ENCODE measurements at places on chromosomes 2 and 18.

- no peak for DNase-seq
These were observed 151.7 kb upstream of the FOSL2 start for GRCh38 chr2:28240937-28241336.

DNA sequence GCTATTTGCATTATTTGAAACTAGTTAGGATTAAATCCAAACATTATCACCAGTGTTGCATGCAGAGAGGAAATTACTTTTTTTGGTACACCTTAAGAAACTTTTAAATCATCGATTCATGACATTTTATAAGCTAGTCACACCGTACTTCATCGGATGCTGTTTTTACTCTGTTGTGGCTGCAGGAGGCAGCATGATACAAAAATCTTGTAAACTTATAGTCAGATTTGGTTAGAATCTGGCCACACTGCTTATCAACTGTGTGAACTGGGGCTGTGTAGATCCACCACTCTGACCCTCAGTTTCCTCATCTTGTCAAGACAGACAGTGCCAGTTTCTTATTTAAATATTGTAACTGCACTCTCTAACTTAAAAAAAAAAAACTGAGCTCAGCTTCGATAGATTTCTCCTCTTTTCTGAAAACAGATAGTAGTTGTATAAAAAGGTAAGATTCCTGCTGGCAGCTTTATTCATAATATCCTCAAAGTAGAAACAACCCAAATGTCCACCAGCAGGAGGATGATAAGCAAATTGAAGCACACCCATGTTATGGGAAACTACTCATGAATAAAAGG is 77.8 kb downstream of the RAPGEF4 start:
- DNase-seq, result no peak

- no peak for DNase-seq
These were observed 162.0 kb downstream of the RTP5 start for GRCh38 chr2:242031481-242032019.

- no peak for DNase-seq
These were observed 785.9 kb downstream of the EPHA4 start for GRCh38 chr2:220786216-220786615.

- DNase-seq, result no peak
These were observed 177.5 kb downstream of the CD8B2 start for GRCh38 chr2:106664669-106665068.

DNA sequence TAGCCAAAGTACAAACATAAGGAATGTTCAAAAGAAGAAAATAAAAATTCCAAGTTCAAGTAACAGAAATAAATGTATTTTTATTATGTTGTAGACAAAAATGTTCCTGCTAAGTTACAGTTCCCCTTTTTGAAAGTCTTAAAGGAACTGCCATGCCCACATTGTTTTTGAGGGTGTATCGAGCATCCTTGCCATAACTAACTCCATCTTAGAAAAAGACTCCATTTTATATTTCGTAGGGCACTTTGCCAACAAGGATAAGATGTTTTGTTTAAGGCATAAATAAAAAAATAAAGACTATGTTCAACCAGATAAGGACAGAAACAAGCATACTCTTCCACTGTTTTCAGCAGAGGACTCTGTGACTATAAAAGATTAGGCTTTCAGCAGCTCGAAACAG is 67.3 kb downstream of the TMEM237 start:
- no peak for DNase-seq

GRCh38 chr18:61699397-61700110 is 193.3 kb downstream of the RNF152 start:
- DNase-seq, result no peak

- no peak for DNase-seq
These were observed 220.0 kb upstream of the CYP26B1 start for GRCh38 chr2:72367530-72368225.

- no peak for DNase-seq
These were observed 210.1 kb downstream of the NDUFA10 start for GRCh38 chr2:239814861-239815601.

- DNase-seq, result no peak
These were observed 102.9 kb upstream of the ALPP start for GRCh38 chr2:232275670-232276069.

- DNase-seq, result no peak
These were observed 478.3 kb downstream of the FBXO15 start for GRCh38 chr18:73669297-73669696.

GRCh38 chr2:156841321-156841720 is 405.1 kb downstream of the GPD2 start:
- DNase-seq, result no peak

DNA sequence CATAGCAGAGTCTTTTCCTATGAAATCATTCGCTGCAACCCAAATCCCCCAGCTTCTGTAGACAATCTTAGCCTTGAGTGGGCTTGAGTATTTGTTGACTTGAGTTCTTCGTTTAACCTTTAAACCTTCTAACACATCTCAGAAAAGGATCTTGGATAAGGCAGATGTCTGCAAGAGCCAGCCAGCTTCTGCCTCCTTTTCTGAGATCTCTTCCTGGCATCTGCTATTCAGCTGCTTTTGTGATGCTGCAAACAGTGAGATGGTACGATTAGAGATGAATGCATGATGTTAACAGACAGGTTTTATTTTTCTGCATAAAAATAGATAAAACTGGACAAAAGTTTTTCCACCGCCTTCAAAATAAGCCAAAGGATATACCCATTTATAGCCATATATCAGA is 37.5 kb downstream of the NRP2 start:
- no peak for DNase-seq

DNA sequence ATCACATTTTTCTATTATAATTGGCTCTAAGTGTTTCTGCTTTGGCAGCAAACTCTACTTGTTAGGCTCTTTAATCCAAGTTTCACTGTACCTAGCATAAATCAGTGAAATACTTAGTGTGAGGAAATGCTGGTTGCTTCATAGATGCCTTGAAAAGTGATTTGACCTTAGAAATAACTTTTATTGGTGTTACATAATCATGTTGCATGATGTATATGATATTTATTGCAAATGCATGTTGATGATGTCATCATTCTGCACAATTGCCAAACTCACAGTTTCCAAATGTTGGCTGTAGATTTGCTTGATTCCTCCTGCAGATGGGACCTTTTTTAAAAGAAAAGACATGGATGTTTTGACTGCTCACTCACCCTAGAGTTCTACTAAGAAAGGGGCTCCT is 137.6 kb upstream of the BCL2L11 start:
- no peak for DNase-seq

- no peak for DNase-seq
These were observed 35.2 kb downstream of the SPOPL start for GRCh38 chr2:138536740-138537139.

- no peak for DNase-seq
These were observed 100.0 kb upstream of the HDAC4 start for GRCh38 chr2:239500574-239501550.

DNA sequence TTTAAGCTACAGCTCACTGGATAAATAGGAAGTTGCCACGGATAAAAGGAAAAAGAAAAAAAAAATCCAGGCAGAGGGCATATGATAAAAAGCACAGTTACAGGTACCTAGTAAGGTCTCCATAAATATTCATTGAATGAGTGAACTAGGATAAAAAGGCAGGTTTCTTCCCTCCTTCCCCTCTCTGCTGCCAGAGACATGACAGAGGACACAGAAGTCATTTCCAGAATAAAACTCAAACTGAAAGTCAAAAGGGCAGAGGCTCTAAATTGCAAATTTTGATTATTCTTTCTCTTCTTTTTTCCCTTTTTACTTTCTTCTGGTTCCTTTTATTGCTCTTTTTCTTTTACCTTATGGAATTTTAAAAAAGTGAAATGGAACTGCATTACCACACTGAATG is 7.7 kb downstream of the CD302 start:
- no peak for DNase-seq

GRCh38 chr2:85398426-85399182 is 11.6 kb downstream of the CAPG start:
- DNase-seq, result no peak

DNA sequence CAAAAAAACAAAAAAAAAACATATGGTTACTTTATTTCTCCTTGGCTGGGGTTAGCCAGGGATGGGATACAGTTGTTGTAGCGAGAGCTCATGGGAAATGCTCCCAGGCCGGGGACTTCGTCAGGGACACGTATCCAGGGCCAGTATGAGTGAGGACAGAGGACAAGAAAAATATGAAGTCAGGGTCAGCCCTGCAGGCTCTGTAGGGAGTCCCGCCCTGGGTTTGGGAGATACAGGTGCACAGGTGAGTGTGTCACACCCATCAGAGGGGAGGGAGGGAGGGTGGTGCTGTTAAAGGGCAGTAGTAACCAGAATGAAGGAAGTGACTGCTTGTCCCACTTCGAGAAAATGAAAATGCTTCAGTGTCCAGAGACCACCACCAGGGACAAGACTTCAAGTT is 55.6 kb upstream of the RBM44 start:
- no peak for DNase-seq

GRCh38 chr2:7552825-7553570 is 635.8 kb downstream of the RNF144A start:
- no peak for DNase-seq

- DNase-seq, result no peak
These were observed 3.5 kb upstream of the ADNP2 start for GRCh38 chr18:80105369-80106167.

DNA sequence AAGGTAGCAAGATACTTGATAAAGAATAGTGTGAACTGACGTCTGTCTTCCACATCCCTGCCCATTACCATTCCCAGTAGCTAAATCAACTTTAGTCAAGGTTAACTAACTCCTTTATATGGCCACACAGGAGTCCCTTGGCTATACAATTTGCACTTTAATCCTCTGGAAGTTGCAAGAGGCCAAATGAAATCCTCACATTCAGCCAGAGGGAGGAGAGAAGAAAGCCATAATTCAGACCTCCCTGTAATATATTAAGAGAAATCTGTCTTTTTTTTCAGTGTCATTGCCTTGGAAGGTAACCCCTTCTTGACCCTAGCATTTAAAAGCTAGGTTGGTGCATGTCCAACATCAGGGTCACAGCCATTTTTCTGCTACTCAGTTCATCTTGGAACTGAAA is 317.8 kb downstream of the NRXN1 start:
- DNase-seq, result no peak

DNA sequence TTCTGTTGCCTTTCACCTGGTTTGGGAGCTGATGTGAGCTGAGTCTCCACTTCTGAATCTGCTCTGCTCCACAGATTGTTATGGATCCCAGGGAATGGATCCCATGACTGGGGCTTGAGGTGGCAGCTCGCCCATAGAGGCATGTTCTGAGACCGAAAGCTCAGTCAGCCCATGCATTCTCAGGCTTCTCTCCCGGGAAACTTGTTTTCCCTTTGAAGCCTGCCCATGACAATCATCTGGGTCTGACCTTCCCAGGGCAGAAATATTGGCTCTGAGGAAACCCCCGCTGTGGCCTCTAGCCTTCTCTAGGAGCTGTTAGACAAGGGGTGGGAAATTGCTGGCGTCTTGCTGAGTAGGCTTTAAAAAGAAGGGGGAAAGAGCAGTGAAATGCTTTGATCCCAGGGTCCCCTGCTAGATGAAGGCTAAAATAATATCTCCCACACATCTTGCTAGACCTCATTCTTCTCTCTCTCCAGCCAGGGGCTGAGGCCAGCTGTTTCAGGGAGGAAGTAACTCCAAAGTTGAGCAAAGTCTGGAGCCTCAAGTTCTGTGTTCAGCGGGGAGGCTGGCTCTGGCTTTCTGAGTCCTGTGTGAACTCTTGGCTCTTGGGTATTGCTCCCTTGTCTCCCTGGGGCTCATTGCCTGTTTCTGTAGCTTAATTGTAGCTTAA is 2.0 kb downstream of the VAMP8 start:
- no peak for DNase-seq

DNA sequence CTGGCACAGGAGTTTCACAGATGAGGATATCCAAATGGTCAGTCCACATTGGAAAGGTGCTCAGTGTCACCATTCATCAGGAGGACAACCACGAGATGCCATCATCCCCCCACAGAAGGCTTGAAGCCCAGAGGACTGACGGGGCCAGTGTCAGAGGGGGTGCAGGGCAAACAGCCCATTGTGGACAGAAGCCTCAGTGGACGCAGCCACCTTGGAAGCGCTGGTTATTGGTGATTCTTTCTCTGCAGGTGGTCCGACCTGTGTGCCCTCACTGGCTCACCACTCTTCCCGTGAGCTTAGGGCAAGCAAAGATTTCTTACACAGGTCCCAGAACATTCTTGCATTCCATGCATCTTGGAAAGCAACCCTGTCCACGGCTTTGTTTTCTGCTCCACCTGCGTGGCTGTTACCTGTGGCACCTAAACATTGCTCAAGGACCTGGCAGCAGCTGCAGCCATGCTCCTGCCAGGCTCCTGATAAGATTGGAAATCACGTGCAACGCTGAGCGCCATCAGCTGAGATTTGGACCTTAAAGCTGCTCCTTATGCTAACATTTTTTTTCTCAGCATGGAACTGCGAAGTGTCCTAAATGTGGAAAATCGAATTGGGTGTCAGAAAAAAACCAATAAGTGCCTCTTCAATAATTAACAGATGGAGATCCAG is 110.9 kb upstream of the CTDP1 start:
- no peak for DNase-seq

DNA sequence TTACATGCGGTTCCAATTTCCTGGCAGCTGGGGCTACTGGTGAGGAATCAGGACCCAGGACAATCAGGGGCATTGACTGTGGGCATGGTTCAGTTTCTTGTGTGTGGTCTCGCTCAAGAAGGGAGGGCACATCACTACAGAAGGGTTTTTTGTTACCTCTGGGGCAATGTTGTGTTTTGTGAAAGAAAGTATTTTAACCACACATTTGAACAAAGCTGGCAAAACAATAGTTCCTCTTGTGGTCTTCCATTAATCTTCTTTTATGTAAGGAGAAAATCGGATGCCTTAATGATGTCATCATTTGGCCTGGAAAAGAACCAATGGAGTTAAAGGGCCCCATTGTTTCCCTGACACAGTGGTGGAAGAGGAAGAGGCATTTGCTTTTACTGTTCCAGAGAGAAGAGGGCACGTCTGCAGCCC is 197.4 kb downstream of the SH3BP4 start:
- DNase-seq, result no peak

- no peak for DNase-seq
These were observed 213.6 kb upstream of the FAM98A start for GRCh38 chr2:33812707-33813106.

DNA sequence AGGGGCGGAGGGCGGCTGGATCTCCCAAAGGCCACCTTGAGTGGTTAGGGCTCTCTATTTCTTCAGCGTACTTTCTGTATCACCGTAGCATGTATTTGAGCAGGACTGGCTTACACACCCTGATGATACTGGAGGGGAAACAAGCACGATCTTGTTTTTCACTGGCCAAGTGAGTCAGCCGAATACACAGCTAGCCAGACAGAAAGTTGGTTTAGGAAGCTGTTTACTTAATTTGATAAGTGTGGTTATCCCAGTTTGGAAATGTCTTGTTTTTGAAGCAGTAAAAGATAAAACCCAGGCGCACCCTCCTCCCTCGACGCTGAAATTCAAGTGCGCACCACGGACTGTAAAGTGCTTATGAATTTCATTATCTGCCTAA is 582 bp downstream of the RIOK3 start:
- DNase-seq, result no peak

GRCh38 chr18:29074147-29074546 is 897.2 kb upstream of the CDH2 start:
- DNase-seq, result no peak

GRCh38 chr18:74511823-74512222 is 15.7 kb downstream of the CNDP2 start:
- no peak for DNase-seq

Data from kidney capillary endothelial cell (primary cell).